ENCODE measurements at places on chromosomes 13 and 19.

DNA sequence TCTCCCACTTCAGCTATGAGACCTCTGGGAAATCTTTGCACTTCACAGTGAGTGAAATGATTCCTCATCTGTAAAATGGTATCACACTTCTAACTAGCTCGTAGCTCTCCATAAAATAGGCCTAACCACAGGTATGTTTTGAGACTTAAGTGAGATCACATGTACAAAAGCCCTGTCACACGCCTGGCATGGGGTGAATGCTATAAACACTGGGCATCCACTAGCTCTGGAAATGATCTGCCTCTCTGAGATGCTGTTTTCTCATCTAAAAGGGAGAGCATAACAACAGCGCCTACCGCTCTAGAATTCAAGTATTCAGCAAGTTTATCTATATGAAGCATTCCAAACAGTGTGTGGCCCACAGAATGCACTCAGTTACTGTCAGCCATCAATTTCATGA, 2.2 kb downstream of the AKT2 start:
- no peak for DNase-seq

DNA sequence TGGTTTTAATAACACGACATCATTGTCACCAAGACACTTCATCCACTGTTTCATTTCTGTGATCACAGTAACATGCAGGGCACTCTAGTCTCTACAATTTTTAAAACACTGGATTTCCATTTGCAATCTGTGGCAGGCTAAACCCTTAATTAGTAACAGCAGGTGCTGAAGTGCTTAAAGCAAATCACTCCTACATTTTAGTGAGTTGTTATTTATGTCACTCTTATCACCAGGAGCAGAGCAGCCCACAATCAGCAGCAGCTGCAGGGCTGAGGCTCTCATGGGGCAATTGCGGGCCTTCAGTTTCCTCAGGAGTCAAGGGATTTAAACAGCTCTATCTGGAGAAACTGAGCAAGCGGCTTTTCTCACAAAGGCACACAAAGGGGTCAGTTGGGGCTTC, 1.6 kb downstream of the SOHLH2 start:
- no peak for DNase-seq

DNA sequence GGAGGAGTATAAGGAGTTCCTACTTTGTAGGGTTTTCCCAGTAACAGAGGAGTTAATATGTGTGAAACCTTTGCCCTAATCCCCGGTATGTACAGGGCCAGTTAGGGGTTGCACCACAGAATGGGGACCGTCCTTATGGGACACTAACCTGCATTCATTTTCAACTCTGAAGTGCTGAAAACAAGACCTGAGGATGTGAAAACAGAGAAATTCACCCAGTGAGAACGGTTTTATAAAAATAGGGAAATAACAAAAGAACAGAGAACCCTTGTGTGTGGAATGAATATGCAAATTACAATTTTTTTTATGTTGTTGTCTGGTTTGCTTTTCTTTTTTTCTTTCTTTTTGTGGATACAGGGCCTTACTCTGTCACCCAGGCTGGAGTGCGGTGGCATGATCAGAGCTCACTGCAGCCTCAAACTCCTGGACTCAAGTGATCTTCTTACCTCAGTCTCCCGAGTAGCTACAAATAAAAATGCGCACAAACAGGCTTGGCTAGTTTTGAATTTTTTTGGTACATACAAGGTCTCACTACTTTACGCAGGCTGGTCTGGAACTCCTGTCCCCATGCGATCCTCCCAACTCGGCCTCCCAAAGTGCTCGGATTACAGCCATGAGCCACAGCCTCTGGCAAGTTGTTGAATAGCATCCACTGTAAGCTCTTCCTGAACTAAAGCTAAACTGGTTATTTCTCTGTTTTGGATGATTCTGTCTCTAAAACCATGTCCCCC, 10.6 kb downstream of the CLC start:
- DNase-seq: no peak

GRCh38 chr19:46202426-46202825, 27.1 kb upstream of the IGFL1 start:
- no peak for DNase-seq

- no peak for DNase-seq
Measured at GRCh38 chr19:12953138-12953798, 3.8 kb downstream of the GADD45GIP1 start.

DNA sequence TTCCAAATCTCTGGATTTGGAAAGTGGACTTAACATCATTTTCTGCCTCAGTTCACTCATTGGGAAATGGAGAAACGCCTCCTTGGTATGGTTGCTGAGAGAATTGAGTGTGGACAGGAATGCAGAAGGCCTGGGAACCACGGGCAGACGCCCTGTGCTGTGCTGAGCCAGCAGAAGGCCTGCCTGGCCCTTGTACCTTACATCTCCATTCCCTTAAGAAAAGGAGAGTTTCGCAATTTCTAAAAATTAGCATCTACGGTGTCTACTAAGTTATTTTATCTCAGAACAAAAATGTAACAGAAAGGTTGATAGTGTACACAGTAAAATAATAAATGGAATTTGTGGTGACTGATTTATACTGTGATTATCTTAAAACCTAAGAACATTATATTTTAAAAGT, 78.7 kb downstream of the IPO5 start:
- DNase-seq: no peak

DNA sequence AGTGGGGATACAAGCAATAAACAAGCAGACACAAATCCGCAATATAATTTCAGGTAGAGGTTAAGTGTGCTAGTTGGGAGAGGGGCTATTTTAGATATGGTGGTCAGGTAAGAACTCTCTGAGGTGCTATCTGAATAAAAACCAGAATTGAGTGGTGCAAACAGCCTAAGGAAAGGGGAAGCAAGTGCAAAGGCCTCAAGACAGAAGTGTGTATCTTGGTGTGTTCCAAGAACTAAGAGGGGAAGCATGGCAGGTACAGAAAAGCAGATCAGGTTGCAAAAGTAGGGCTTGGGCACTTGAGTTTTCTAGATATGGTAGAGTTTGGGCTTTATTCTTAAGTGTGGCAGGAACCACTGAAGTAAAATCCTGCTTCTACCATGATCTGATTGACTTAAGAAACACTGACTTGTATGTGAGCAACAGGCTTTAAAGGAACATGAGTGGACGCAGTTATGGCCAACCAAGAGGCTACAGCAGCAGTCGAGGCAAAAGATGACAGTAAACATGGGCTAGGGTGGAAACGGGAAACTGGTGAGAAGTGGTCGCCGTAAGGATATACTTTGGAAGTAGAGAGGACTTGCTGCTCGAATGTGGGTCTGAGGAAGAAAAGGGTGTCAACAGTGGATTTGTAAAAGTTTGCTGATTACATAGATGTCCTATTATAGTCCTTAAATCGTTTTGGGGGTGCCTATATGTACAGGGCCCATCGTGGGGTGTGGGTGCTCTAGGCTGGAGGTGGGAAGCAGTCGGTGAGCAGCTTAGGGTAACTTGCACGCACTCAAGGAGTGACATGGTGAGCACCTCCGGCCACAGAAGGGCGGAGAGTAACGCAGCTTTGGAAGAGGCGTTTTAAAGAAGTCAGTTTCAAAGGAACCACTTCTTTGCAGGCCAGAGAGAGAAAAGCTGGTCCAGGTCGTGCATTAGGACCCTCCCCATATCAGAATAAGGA, 677 bp downstream of the TGDS start:
- no peak for DNase-seq

DNA sequence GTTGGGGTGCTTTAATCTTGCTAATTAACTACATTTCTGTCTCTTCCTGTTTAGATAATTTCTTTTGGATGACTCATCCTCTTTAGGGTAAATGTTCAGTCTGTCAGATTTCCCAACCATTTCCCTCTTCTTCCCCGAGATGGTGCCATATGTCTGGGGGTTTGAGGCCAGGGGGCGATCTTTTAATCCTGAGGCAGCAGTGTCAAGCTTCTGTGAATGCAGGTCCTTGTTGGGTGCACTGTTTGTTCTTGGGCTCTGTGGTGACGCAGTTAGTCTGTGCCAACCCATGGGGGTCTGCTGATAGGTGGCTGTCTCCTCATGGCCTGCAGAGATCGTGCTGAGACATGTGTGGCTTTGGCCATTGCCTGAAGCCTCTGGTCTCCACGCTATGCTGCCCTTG, 420.4 kb downstream of the NDFIP2 start:
- no peak for DNase-seq

DNA sequence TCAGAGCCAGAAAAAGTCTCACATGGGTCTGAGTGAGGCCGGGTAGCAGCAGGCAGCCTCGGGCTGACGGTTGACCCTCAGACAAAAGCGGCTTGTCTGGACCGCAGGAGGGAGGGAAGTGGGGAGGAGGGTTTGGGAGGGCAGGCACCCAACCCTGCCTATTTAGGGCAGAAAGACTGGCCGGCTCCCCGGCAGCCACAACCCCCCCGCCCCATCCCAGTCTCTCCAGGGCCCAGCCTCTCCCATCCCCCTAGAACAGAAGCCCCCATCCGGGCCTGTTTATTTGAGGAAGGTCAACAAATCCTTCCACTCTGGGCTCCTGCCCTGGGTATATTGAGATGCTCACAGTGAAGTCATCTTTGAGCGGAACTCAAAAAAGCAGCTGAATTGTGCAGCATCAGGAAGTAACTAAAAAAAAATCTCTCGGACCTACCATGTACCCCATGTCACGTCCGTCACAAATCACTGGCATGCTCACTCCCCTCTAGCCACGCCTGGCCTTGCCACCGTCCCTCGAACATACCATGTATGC, 6.3 kb downstream of the DACT3 start:
- no peak for DNase-seq

DNA sequence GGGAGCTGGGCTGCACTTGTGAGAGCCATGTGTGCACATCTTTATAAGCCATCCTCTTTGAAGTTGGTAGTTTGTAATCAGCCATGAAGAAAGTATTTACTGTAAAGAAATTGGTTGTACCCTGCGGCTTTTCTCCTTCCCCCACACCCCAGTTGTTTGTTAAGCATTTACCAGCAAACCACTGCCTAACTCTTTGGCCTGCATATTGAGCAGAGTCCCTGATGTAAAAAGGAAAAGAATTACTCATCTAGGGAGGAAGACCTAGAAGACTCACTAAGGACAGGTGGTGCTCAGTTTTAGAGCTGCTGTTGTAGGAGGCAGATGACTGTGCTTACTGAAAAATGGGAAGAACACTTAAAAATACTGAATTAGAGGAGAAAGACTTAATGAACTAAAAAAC, 245.3 kb downstream of the PCCA start:
- no peak for DNase-seq

DNA sequence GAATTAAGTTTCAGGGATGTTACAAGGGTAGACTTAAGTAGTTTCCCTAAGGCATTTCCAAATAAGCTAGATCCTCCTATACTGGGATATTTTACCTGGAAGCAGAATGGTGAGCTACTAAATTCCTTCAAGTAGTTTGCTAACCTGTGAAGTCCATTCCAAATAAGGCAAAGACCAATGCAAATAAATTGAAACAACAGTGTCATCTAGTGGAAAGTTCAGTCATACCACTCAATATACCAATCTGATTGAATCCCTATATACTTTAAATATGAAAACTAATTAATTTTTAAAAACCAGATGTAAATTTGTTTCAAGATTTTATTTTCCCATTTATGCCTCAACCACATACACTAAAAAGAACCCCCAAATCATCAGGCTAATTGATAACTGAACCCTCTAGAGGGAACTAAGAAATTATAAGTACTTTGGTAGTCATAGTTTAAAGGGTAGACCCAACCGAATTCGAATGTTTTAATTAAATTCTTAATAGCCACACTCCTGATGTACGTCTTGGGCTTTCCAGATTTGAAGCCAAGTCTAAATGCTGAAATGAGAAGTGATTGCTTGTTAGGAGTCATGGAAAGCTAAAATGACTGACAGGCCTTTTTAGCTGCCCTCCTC, 223.7 kb downstream of the TBC1D4 start:
- peak; percentile 38 for DNase-seq

DNA sequence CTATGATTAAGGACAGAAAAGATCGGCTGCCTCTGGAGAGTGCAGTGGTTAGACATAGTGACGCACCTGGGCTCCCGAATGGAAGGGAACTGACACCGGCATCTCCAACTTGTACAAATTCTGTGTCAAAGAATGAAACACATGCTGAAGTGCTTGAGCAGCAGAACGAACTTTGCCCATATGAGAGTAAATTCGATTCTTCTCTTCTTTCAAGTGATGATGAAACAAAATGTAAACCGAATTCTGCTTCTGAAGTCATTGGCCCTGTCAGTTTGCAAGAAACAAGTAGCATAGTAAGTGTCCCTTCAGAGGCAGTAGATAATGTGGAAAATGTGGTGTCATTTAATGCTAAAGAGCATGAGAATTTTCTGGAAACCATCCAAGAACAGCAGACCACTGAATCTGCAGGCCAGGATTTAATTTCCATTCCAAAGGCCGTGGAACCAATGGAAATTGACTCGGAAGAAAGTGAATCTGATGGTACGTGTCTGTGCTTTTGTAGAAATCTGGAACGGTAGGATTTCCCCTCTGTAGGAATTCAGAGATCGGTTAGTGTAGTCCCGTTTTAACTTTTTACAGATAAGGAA, 16.9 kb downstream of the ERCC5 start:
- DNase-seq: no peak
